H54 (cell line): ENCODE measurements at places on chromosomes 13 and 19.

- DNase-seq: no peak
These were observed 25.5 kb upstream of the MCF2L start for GRCh38 chr13:112943309-112944125.

DNA sequence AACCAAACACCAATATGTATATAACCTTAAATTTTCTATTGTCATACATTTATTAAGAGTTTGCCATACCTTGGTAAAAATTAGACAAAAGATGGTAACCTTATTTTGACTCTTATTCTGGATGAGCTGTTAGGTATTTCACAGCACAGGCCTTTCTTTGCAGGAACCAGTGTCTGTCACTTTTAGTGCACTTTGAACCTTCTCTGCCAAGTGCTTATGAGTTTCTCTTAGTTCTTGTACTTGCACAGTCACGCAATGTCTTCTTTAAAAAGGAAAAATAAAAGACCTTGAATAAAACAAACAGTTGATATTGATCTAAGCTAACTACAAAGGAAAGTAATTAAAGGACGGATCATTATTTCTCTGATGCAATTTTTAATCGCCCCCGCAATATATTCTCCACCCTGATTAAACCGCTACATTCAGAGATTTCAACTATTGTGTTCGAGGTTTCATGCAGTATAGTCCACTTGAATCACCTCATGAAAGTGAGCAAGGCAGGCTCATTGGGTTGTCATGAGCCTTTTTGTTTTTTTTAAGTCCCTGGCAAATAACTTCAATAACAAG, 534.5 kb downstream of the KLF5 start:
- DNase-seq: no peak

- DNase-seq: no peak
These were observed 37.4 kb upstream of the ZNF724 start for GRCh38 chr19:23287620-23288019.

GRCh38 chr13:27372896-27373295, 51.5 kb upstream of the GTF3A start:
- no peak for DNase-seq

- DNase-seq: no peak
These were observed 979.7 kb upstream of the SLC10A2 start for GRCh38 chr13:104045907-104046306.
